SW 1271 (cell line): ENCODE measurements at places on chromosomes 1 and 21.

DNA sequence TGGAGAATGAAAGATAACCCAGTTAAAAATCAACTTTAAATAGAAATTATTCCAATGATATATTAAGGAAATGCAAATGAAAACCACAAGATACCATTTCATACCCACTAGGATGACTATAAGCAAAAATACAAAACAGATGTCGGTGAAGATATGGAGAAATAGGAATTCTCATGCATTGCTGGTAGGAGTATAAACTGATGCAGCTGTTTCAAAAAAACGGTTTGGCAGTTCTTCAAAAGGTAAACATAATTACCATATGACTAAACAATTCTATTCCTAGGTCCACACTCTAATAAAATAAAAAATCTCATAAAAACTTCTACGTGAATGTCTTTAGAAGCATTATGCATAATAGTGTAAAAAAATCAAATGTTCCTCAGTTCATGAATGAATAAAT, 763.3 kb upstream of the BRINP3 start:
- no peak for DNase-seq

GRCh38 chr1:210132582-210132981, 100.0 kb upstream of the SERTAD4 start:
- DNase-seq: no peak

- no peak for DNase-seq
Measured at GRCh38 chr1:81242103-81242502, 558.6 kb upstream of the ADGRL2 start.

DNA sequence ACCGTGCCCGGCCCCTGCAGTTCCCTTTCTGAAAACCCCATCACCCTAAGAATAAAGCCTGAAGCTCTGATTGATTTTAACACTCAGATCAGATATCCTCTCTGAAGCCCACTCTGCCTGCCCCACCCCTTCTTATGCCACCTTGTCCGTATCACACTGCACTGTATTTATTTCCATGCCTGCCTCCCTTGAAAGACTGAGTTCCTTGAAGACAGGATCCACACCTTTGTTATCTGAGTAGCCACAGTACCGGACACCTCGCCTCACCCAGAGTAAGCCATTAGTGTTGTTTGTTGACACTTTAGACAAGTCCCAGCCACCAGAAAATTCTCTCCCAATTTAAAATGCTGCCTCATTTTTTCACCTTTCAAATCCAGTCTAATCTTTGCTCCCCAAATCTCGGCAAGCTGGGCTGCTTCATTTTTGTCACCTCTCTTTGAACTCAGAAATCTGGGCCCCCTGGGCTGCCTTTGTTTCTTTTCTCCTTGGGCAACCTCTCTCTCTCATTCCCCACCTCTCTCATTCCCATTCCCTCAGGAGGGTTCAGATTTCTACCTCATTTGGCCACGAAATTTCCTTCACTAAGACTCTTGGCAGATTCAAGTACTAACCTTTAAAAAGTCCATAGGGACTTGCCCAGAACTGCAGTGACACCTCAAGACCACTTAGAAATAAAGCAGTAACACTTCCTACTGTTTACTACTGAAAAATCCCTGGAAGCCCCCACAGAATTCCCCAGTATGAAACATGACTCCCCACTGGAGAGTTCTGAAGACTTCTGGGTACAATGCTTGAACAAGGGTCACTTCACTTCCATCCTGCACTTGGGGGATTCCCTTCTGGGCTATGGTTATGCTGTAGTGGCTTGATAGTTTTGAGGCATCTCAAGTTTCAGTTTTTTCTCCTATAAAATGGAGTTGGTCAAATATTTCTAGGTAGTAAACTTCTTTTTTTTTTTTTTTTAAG, 8.7 kb upstream of the PPP1R15B start:
- no peak for DNase-seq

- no peak for DNase-seq
Measured at GRCh38 chr1:230061801-230062200, 5.2 kb upstream of the GALNT2 start.

- no peak for DNase-seq
Measured at GRCh38 chr1:207890136-207890738, 20.7 kb downstream of the CD34 start.

DNA sequence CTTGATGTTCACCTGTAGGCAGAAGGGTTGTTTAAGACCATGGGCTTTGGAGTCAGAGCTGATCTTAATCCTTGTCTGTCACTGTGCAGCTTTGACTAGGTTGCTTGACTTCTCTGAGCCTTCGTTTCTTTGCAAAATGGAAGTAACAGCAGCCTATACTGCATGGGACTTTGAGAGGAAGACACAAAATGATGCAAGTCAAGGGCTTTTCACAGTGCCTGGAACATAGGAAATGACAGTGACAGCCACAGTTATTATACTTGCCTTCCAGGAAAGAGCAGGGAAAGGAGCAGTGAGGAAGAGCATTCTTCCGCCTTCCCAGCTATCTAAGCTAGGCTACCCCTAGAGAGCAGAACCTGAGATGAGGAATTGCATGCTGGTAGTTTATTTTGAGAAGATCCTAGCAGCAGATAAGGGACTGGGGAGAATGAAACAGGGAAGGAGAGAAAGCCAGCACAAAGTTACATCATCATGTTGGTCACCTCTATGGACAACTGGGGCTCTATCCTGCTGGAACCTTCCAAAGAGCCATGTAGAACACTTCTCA, 3.1 kb downstream of the CSF3R start:
- no peak for DNase-seq

DNA sequence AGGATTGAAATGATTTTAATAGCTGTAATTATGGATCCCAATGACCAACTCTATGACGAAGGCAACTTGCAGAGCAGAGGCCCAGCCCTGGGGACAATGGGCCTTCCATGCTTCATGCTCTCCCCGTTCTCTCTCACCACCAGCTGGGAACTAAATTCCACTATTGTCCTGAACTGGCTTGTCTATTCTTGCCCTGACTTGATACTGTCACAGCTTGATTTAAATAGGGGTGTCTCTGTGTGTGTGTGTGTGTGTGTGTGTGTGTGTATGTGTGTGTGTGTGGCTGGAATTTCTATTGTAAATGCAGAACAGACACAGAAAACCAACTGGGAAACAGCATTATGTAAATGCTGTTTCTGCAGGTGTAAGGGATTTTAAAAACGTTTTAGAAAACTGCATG, 57.0 kb downstream of the SLC22A15 start:
- DNase-seq: no peak

DNA sequence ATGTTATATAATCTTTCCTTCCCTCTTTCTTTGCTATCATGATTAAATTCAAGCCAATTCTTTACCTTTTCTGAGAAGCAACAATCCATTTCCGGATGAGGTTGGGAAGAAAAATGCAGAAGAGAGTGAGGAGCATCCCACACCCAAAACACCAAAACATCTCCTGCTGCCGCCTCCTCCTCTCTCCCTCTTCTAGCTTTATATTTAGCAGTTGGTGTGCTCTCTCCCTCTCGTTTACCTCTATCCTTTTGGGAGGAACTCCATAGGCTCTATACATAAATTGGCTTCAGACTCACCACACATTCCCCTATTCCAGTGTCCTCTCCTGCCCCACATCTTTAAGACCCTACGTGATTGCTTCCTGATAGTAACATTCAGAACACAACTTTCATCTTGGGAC, 332.2 kb upstream of the PLXNA2 start:
- no peak for DNase-seq
